ENCODE measurements at places on chromosomes 6 and 20.

DNA sequence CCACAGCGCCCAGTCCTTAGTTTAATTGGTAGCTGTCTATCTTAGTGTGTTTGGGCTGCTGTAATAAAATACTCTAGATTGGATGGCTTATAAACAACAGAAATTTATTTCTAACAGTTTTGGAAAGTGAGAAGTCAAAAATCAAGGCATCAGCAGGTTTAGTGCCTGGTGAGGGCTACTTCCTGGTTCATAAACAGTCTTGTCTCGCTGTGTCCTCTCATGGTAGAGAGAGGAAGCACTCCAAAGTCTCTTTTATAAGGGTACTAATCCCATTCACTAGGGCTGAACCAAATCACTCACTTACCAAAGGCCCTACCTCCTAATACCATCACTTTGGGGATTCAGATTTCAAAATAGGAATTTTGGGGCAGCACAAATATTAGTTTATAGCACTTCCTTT lies 336.9 kb upstream of the RSPO3 start:
- no peak for DNase-seq

DNA sequence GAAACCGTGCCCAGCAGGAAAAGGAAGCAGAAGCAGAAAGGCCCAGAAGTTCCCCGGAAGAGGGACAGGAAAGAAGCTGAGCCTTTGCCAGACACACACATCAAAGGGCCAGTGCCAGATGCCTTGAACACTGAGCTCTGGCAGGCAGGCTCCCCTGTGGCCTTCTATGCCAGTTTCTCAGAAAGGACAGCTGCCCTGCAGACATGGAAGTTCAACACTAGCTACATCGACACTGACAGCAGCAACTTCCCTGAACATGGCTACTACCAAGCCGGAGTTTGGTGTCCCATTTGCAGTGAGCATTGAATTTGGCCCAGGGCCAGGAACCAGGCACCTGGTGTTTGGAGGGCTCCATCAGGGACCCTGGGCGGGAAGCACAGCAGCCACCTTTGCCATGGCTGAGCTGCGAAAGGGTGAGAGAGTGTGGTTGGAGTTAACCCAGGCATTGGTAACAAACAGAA lies 8.0 kb upstream of the RAET1E start:
- DNase-seq: no peak

DNA sequence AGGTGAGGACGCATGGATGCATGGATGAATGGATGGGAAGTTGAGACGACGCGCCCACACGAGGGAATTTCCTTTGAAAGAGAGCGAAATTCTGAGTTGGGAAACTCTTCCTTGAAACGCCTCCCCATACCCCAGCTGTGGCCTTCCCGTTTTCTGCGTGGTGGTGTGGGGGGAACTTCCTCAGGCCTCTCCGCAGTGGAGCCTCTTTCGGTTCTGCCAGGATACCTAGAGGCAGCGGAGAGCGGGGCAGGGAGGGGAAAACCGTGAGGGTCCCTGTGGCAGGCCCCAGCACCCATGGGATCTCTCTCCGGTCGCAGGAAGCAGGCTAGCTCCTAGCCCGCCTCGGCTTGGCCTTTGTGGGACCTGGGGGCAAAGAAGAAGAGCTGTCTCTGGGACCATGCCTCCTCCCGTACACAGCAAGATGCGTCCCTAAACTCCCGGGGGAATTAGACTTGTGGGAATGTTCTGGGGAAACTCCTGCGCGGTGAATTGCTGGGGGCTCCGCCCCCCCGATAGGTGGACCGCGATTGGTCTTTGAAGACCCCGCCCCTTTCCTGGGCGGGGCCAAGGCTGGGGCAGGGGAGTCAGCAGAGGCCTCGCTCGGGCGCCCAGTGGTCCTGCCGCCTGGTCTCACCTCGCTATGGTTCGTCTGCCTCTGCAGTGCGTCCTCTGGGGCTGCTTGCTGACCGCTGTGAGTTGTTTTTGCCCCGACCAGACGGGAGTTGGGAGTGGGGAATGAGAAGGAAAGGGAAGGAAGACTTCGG lies at the start of gene CD40:
Gene CD40 (plus strand): TSS at position 611 of the 764 bp plus-strand sequence. CDS start 30 bp downstream, at position 641.
- DNase-seq: no peak

DNA sequence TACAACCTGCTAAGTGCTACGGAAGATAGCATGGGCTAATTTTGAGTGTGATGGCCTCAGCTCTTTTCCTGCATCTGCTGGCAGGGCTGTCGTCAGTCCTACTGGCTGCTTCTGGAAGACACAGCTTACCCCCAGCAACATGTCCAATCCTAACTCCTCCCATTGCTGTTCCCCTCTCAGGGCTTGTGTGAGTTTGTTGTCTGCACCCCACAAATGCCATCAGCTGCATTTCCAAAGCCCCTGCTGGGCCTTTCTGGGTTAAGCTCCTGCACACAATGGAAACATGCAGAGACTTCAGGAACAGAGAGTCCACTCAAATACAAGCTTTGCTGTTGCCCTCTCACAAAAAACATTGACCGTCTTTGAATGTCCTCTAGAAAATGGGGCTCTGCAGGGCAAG lies 84.7 kb downstream of the RNF182 start:
- DNase-seq: no peak

DNA sequence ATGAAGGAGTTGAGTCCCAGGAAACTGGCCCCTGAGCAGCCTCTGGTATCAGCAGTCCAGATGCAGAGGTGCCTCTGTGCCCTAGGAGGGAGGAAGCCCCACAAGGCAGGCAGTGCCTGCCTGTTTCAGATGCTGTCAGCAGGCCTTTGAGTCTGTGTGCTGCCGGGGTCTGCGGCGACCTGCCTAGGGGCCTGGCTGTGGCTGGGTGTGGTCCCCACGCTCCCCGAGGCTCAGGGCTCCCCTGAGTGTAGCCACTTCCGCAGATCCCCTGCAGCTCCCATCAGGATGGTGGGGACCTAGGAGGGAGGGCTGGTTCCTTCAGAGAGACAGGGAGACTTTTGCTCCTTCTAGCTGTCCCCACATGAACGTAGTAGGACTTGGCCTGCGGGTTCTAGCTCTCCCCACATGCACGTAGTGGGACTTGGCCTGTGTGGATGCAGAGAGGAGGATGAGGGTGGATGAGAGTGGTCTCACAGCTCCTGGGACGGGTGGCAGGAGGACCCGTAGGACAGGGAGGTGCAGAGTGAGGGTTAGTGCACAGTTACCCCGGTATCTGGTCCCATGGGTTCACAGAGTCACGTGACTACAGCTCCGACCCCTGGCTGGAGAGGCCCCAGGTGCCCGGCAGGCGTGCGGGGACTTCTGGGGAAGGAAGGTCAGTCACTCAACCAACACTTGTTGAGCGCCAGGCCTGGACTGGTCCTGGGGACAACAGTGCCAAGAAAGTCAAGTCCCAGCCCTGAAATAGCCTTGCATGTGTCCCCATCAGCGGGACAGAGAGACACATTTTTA lies 41.0 kb downstream of the CDH4 start:
- no peak for DNase-seq

GRCh38 chr6:6683969-6684833 lies 95.7 kb downstream of the LY86 start:
- no peak for DNase-seq

DNA sequence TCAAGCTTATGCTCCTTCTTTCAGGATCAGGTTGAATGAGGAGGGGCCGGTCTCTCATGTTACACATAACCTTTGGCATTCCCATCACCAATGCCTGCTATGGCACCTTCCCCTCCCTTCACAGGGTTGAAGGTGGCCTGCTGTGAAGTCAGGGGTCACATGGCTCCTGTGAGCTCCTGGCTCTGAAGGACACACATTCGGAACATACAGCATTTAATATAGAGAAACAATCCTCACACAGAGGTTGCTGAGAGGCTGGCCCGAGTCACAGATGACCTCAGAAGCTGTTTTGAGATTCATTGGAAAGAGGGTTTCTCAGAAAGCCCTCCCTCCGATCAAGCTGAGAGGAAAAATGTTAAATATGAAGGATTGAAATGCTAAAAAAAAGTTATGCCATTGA lies 82.1 kb downstream of the PSMG4 start:
- no peak for DNase-seq

DNA sequence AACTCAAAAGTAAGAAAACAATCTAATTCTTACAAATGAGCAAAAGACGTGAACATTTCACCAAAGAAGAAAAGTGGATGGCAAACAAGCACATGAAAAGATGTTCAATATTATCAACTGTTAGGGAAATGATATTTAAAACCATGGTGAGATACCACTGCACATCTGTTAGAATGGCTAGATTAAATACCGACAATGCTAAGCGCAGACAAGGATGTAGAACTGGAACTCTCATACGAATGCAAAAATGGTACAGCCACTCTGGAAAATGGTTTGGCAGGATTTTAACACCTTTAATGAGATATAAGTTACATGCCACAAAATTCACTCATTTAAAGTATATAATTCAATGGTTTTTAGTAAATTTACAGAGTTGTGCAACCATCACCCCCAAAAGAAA lies 44.6 kb upstream of the NFATC2 start:
- no peak for DNase-seq

DNA sequence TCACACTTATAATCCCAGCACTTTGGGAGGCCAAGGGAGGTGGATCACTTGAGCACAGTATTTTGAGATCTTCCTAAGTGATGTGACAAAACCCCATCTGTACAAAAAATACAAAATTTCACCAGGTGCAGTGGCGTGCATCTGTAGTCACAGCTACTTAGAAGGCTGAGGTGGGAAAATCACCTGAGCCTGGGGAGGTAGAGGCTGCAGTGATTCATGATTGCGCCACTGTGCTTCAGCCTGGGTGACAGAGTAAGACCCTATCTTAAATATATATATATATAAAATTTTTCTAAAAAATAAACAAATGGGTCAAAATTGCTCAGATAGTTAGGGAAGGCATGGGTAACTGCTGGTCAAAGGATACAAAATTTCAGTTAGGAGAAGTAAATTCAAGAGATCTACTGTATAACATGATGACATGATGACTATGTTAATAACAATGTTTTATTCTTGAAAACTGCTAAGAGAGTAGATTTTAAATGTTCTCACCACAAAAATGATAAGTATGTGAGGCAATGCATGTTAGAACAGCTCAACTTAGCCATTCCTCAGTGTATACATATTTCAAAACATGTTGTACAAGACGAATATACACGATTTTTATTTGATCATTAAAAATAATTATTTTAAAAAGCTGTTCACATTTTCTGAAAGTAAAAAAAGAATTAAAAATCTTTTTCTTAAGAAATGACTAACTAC lies 24.4 kb downstream of the TBC1D32 start:
- DNase-seq: no peak

- DNase-seq: no peak
Observed at GRCh38 chr6:68025764-68026163, 609.3 kb upstream of the ADGRB3 start.

DNA sequence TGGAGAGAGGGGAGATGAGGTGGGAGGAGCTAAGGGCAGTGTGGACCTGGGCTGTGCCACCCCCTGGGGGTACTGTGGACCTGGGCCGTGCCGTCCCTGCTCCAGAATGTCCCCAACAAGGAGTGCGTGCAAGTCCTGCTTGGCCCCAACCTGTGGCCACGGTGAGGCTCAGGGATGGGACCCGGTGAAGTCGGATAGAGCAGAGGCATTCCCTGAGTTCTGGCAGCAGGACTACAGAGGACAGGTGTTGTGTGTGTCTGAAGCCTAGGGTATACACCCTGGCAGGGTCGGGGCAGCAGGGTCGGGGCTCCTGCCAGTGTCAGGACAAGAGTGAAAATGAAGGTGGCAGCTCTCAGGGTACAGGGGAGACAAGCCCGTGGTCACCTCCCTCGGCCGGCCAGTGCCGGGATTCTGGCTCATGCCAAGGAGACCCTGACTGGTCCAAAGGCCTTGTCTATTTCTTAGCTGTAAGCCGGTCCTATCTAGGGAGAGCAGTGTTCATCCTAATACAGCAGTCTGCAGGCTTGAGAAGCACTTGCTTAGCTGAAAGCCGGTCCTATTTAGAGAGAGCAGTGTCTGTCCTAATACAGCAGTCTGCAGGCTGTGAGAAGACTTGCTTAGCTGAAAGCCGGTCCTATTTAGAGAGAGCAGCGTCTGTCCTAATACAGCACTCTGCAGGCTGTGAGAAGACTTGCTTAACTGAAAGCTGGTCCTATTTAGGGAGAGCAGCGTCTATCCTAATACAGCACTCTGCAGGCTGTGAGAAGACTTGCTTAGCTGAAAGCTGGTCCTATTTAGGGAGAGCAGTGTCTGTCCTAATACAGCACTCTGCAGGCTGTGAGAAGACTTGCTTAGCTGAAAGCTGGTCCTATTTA lies 95.9 kb downstream of the SMOC2 start:
- no peak for DNase-seq

DNA sequence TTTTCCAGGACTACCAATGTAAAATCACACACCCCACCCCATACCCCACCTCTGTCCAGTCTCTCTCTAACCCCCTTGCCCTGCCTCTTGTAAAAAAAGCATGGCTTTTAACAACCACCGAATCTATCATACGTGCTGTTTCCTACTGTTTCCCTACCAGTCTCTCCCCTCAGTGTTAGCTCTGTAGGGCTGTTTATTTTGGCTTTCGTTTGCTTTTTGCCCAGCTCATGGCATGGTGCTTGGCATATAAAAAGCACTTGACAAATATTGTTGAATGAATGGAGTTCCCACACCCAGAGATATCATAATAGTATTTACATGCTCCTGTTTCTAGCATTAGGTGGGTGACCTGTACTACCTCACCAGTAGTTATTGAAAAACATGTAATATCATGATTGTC lies 148.2 kb downstream of the OPRM1 start:
- no peak for DNase-seq

DNA sequence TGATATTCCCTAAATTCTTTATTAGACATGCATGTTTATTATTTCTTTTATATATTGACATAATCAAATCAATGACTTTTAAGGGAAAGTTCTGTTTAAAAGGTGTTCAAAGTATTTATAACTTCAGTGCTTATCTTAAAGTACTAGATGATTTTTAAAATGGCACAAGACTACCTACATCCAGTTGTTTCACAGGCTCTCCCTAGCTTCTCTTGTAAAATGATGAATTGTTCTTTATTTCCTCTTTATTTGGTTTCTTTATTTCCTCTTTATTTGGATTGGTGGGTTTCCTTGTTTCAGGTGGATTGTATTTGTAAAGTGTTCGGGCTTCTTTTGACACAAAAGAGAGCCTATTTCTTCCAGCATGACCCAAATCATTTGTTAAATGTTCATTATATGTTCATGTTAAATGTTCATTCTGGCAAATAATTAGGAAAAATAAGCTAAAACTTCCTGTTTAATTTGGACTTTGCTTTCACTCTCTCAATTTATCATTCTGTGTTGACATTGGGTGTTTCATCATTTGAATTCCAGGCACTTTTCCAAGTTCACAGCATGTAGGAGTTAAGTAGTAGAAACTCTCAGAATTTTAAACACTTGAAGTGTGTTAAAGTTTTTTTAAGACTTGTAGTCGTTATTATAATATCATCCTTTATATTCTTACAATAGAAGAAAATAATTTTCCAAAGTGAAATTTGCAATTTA lies 24.6 kb downstream of the MLIP start:
- peak; percentile 36 for DNase-seq

- peak; percentile 95 for DNase-seq
Observed at GRCh38 chr6:121522265-121522664, 86.8 kb downstream of the GJA1 start.

DNA sequence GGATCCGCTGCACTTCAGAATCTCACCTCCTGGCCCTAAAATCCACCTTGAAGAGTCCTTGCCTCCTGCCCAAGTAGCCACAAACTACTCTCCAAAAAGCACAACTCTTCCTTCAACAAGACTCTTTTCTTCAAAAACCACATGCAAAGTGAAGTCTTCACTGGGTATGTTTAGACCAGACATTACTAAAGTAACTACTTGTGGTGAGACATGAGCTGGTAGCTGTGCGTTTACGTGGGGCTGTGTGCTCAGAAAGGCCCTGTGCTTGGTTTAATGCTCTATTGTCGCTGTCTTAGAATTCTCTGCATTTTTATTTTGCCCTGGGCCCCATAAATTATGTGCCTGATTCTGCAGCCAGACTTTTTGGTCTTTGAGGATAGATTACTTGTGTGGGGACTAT lies 104.4 kb upstream of the HDAC2 start:
- DNase-seq: no peak

- no peak for DNase-seq
Observed at GRCh38 chr6:104218116-104218515, 641.6 kb downstream of the HACE1 start.

Measured in Daoy (cell line).